ENCODE measurements at places on chromosomes 4 and X. TPM values are rescaled to one million over a fixed set of nuclear protein-coding genes. Genes with fewer than 3 reads are reported as not detected.

Gene PNMA3
- not detected for polyA plus RNA-seq

DNA sequence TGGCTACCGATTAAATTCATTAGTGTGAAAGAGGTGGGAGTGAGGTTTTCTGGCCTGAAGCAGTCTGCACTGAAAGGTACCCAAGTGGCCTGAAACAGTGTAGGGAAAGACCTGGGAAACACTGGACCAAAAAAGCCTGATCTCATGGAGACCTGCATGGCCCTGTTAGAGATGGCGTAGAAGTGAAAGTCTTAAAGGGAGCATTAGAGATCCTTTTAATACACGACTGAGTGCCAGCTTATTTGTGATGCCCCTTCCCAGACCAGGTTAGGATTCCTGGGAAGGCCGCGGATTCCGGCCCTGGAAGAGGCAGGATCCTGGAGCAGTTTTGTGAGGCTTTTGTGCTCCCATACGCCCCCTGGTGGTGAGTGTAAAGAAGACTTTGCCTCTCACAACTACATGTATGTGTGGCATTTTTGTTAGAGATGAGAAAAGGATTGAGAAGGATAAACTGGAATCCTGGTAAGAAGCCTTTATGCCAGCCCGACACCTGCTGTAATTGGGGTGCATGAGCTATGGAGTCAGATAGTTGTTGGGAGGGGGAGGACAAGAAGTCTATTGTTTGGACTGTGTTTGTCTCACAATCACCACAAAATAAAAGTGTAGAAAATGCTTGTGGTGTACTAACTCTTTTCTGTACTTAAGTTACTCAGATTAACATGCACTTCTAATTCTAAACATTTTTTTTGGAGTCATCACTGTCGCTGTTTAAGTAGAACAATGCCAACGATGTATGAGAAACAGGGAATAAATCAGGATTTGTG is 54.0 kb downstream of the JADE1 start:
- peaks cover 2% of the 10 kb centered on the region for H3K4me1 ChIP-seq
- DNase-seq: peak; percentile 85
- H3K36me3 ChIP-seq: peaks cover 44% of the 10 kb centered on the region
- H3K27me3 ChIP-seq: no peaks in the 10 kb centered on the region
- no peak overlapping the region for H3K27ac ChIP-seq

GRCh38 chr4:109359040-109359646 is 56.7 kb upstream of the COL25A1 start:
- DNase-seq: peak; percentile 6
- H3K4me1 ChIP-seq: no peaks in the 10 kb centered on the region
- H3K4me3 ChIP-seq: no peak overlapping the region
- H3K36me3 ChIP-seq: no peaks in the 10 kb centered on the region
- H3K27me3 ChIP-seq: no peaks in the 10 kb centered on the region

DNA sequence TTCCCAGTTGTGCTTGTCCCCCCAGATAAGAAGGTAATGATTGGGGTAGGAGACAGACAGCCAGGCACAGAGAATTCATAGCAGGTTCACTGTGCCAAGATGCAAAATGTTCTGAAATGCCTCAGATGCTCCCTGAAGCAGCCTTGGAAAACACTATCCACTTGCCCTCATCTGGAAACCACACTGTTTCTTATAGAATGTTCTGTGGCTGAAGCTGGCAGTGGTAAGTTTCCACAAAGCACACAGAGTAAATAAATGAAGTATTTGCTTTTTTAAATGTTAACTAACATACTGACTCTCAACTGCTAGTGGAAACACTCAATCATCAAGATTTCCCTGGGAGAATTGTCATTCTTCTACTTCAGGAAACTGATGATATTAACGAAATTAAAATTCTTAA is 311.4 kb downstream of the PRDM5 start:
- no peaks in the 10 kb centered on the region for H3K36me3 ChIP-seq
- no peak overlapping the region for H3K4me3 ChIP-seq
- H3K4me1 ChIP-seq: no peaks in the 10 kb centered on the region
- H3K27me3 ChIP-seq: no peaks in the 10 kb centered on the region
- no peak for DNase-seq

DNA sequence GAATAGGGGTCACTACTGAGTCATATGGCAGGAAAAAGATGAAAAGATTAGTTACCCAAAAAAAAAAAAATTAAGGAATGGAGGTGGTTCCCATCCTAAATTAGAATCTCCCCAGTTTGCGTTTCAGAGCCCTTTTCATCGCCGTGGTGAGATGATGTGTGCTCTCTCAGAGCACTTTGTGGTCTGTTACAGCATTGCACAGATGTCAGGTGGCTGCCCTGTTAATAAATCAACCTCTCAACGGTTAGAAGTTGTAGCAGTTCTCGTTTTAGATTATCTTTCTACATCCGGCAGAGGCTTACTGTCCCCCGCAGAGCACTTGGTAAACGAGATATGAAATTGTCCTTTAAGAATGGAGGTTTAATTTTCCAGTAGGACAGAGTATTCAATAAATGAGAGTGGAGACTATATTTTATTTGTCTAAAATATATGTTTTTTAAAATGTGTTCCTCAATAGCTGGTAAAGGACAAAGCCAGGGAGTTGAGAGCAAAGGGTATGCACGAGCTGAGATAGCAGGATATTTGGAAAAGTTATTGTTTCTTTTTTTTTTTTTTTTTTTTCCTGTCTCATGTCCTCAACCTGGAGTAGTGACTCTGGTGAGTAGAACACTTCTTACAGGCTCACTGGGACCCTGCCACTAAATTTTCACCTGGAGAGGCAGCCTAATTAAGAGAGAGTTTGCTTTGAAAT is 26.9 kb downstream of the AFF1 start:
- H3K36me3 ChIP-seq: no peaks in the 10 kb centered on the region
- DNase-seq: peak; percentile 56
- H3K4me1 ChIP-seq: peaks cover 23% of the 10 kb centered on the region
- no peaks in the 10 kb centered on the region for H3K27me3 ChIP-seq
- H3K27ac ChIP-seq: peak overlapping the region; percentile 11

DNA sequence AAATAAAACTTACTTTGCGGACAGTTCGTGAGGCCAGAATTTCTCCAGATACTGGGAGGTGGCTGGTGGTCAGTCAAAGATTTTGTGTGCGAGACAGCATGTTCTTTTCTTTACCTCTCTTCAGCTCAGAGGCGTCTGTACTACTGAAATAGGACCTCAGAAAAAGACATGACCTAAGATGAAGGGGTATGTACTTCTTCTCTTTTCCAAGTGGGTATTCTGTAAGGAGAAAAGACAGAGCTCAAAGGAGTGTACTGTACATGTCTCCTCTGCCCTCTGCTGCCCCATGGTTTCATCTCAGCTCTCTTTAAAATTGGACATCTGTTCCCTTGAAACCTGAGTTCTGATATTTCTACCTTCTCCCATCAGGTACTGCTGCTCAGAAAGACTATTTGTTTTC is 38.1 kb downstream of the SEPTIN11 start:
- no peaks in the 10 kb centered on the region for H3K27me3 ChIP-seq
- H3K4me1 ChIP-seq: peaks cover 15% of the 10 kb centered on the region
- no peak for DNase-seq
- H3K36me3 ChIP-seq: no peaks in the 10 kb centered on the region
- H3K27ac ChIP-seq: peak overlapping the region; percentile 45

- H3K27me3 ChIP-seq: no peaks in the 10 kb centered on the region
- H3K4me1 ChIP-seq: no peaks in the 10 kb centered on the region
- H3K36me3 ChIP-seq: no peaks in the 10 kb centered on the region
- H3K27ac ChIP-seq: no peak overlapping the region
- no peak for DNase-seq
- no peak overlapping the region for H3K4me3 ChIP-seq
Measured at GRCh38 chr4:161931089-161931488, 232.7 kb downstream of the FSTL5 start.

DNA sequence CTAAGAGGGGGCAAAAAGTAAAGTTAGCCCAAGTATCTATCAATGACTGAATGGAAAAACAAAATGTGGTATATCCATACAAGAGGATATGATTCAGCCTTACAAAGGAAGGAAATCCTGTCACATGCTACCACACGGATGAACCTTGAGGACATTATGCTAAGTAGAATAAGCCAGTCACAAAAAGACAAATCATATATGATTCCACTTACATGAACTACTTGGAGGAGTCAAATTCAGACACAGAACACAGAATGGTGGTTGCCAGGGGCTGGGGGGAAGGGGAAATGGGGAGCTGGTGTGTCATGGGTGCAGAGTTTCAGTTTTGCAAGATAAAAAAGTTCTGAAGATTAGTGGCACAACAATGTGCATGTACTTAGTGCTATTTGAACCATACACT is 101.8 kb downstream of the SH3KBP1 start:
- H3K36me3 ChIP-seq: no peaks in the 10 kb centered on the region
- no peak for DNase-seq

DNA sequence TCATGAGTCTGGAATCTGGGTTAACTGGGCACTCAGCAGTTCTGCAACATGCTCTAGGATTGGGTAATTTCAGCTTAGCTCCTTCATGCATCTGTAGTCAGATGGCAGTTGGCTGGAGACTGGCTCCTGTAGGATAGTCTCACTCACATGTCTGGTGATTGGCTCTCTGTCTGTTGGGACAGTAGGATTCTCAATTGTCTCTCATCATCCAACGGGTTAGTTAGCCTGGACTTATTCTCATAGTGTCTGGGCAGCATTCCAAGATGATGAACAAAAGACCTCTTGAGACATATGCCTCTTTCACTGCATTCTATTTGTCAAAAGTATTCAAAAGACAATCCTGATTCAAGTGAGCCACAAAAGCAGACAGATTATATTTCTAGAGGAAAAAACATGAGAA is 795.6 kb upstream of the GALNTL6 start:
- no peaks in the 10 kb centered on the region for H3K4me1 ChIP-seq
- no peak overlapping the region for H3K27ac ChIP-seq
- H3K4me3 ChIP-seq: no peak overlapping the region
- DNase-seq: no peak
- H3K36me3 ChIP-seq: no peaks in the 10 kb centered on the region

DNA sequence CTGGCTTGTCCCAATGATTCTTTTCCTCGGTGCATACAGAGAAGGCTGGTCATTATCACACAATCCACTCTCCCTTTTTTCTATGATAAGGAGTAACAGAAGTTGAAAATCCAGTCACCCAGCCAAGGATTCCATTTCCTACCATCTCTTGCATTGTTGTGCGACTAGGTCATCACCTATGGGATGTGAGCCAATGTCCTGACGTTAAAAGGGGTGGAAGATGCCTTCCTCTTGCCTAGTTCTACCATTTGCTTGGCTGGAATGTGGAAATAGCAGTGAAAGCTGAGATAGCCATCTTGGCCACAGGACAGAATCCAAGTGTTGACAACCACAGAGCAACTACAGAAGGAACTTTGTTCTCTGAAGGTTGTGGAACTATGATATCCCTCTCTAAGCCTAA is 132.2 kb upstream of the KIT start:
- H3K4me1 ChIP-seq: no peaks in the 10 kb centered on the region
- H3K27me3 ChIP-seq: peaks cover 9% of the 10 kb centered on the region
- H3K36me3 ChIP-seq: no peaks in the 10 kb centered on the region
- H3K27ac ChIP-seq: no peak overlapping the region
- no peak overlapping the region for H3K4me3 ChIP-seq
- DNase-seq: no peak

All from small intestine (tissue), 16 donors.